ENCODE measurements at places on chromosomes 4 and X.

- no peak for DNase-seq
These were observed 12.8 kb upstream of the STBD1 start for GRCh38 chr4:76293772-76294171.

- DNase-seq = no peak
These were observed 83.0 kb downstream of the HTRA3 start for GRCh38 chr4:8352368-8353157.

DNA sequence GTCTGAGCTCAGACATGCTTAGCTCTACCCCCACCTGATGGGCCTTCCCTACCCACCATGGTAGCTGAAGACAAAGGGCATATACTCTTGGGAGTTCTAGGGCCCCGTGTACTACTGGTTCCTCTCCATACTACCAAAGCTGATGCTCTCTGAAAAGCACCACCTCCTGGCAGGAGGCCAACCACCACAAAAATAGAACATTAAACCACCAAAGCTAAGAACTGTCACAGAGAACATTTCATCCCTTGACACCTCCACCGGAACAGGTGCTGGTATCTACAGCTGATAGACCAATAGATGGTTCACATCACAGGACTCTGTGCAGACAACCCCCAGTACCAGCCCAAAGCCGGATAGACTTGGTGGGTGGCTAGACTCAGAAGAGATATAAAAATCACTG, 13.4 kb downstream of the EDA2R start:
- no peak for DNase-seq

GRCh38 chrX:23727206-23727605, 15.9 kb downstream of the ACOT9 start:
- DNase-seq = no peak

- DNase-seq = no peak
These were observed 895 bp downstream of the ADGRL3 start for GRCh38 chr4:61200916-61201526.

GRCh38 chr4:138164208-138164607, 77.9 kb downstream of the SLC7A11 start:
- peak; percentile 50 for DNase-seq

GRCh38 chrX:74132280-74132679, 171.7 kb upstream of the ZCCHC13 start:
- no peak for DNase-seq

DNA sequence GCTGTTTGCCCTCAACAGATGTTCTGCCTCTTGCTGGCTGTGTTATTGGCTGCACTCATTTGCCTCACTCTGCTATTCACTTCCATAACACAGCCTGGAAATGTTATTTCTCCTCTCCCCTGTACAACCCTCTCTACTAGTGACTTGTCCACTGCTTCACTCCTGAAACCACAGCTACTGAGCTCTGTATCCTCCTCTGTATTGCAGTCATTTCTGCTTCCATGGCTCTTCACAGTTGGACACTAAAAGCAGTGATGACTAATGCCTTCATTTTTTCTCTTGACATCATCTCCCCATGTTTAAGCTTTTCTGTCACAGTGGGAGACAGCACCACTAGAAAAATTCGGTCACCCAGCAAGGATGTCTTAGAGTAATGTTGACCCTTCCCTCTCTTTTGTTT, 123.0 kb upstream of the PPP1R2C start:
- no peak for DNase-seq

GRCh38 chrX:46882266-46882665, 30.0 kb upstream of the JADE3 start:
- DNase-seq = no peak

GRCh38 chr4:90159193-90159592, 32.0 kb downstream of the CCSER1 start:
- DNase-seq = no peak

DNA sequence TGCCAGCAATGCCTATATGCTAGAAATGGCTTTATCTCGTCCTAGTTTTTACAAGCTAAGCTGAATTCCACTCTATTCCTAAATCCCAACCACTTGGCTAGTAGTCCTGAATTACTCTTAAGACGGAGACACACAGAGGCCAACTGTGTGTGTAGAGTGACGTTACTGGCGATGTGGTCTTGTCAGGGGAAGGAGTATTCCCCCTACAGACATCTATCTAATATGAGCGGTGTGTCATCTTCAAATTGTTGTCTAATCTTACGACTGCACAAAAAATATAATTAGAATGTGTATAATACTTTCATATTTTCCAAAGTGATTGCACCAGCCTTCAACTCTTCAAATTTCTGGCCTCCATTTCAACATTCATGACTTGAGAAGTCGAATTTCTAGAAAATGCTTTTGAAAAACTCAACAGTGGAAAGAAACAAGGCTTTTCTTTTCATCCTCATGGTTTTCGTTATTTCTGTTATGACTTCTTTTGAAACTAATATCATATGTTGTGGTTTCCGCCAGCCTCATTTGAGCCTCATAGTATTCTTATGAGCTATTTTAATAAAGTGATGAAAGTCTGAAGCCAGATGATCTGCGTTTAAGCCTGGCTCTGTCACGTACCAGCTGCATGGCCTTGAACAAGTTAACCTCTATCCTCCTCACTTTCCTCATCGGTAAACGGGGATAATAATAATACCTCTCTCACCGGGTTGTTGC, 132.3 kb downstream of the SOWAHB start:
- no peak for DNase-seq
